ENCODE measurements at places on chromosomes 4 and X.

DNA sequence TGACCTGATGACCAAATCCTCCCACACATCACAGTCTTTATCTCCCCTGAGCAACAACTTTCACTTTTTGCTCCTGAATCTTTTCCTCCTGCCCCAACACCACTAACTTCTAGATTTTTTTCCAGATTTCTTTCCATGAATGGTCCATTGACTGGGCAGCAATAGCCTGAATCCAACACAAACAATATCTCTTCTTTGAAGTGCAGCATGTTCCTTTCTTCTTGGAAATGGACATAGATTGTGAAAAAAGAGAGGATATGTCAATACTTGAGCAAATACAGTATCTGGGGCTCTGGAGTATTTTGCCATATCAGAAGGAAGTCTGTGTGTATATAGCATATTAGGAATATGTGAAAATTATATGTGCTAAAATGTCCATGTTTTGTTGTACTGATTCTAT lies 55.2 kb downstream of the CDS1 start:
- no peak for DNase-seq
- H3K4me1 ChIP-seq, result no peaks in the 10 kb centered on the region
- no peak overlapping the region for H3K4me3 ChIP-seq
- H3K27ac ChIP-seq, result no peak overlapping the region

DNA sequence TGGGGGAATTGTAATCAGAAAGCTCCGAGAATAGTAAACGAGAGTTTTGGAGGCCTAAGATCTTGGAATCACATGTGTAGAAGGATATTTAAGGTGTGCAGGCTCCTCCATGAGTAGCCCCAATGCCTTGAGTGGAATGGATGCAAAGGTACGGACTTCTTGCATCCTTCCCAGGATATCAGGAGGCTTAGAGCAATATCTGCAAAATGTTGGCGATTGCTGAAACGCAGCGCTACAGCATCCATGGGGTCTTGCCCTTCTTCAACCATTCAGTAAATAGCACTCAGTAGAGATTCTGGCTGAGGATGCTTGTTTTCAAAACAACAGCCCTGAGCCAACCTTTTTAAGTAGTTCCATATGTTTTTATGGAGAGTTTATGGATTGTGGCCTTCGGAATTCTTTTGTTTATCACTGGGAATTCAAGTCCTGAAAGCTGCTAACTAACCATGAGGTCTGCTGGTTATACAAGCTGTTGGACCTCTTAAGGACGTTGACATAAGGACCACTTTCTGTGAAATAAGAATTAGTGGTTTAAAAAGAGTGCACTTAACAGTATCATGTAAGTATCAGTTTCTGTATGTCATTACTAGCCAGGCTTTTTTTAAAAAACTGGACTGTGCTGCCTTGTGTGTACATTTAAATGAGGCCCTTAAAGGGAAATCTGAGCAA lies 228.8 kb upstream of the PGRMC2 start:
- no peak overlapping the region for H3K27ac ChIP-seq
- peaks cover 8% of the 10 kb centered on the region for H3K4me1 ChIP-seq
- H3K27me3 ChIP-seq, result peaks cover 12% of the 10 kb centered on the region
- no peak overlapping the region for H3K4me3 ChIP-seq
- H3K36me3 ChIP-seq, result peaks cover 2% of the 10 kb centered on the region

- peaks cover 2% of the 10 kb centered on the region for H3K36me3 ChIP-seq
- peaks cover 44% of the 10 kb centered on the region for H3K27me3 ChIP-seq
These were observed 3.7 kb downstream of the HHIP start for GRCh38 chr4:144649646-144650045.

GRCh38 chrX:80423744-80424143 lies 3.5 kb downstream of the TENT5D start:
- H3K27ac ChIP-seq, result no peak overlapping the region
- H3K4me1 ChIP-seq, result no peaks in the 10 kb centered on the region
- H3K27me3 ChIP-seq, result no peaks in the 10 kb centered on the region
- DNase-seq, result no peak

- no peak overlapping the region for H3K4me3 ChIP-seq
- H3K36me3 ChIP-seq, result no peaks in the 10 kb centered on the region
- DNase-seq, result no peak
- H3K27me3 ChIP-seq, result no peaks in the 10 kb centered on the region
- no peak overlapping the region for H3K27ac ChIP-seq
- H3K4me1 ChIP-seq, result peaks cover 49% of the 10 kb centered on the region
These were observed 4.8 kb downstream of the NR3C2 start for GRCh38 chr4:148437439-148437838.

DNA sequence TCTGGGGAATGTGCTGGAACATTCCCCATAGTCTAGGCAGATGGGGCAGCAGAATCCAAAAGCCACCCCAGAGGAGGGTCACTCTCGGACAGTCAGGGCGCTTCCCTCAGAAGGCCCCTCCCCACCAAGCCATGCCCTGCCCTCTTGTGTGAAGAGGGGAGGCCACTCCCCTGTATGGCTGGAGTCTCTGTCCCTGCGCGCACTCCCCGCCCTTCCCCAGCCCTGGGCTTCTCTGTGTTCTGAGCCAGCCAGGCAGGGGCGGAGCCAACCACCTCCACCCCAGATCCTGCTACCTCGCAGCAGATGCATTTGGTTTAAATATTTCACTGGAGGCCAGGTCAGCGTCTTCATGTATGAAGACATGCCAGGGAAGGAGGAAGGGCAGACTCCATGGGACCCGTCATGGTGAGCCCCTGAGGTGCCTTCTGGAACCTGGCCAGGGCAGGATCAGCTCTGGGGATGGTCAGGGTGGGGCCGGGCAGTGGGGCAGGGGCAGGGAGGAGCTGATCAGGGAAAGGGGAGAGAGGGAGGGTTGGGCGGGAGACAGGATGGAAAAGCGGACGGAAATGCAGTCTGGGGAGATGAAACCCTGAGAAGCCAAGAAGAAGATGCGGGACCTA lies 107.3 kb downstream of the ADRA2C start:
- no peak overlapping the region for H3K27ac ChIP-seq
- DNase-seq, result no peak

DNA sequence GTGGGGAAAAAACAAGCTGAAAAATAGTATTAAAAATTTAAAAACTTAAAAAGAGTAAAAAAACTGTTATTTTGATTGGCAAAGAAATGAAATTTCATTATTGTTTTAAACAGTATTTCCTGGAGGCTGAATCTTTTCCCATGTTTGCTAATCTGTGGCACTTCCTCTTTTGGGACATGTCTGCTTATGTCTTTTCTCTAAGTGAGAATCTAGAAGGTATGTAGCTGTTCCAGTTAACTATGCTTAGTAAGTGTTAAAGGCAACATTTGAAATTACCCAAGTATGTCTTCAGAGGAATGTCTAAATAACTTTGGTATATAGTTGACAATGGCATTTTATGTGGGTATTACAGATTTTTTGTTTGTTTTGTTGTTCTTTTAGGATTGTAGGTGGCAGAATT lies 81.6 kb upstream of the TBC1D9 start:
- no peaks in the 10 kb centered on the region for H3K36me3 ChIP-seq
- DNase-seq, result no peak
- no peak overlapping the region for H3K4me3 ChIP-seq
- H3K27ac ChIP-seq, result no peak overlapping the region
- peaks cover 7% of the 10 kb centered on the region for H3K27me3 ChIP-seq

DNA sequence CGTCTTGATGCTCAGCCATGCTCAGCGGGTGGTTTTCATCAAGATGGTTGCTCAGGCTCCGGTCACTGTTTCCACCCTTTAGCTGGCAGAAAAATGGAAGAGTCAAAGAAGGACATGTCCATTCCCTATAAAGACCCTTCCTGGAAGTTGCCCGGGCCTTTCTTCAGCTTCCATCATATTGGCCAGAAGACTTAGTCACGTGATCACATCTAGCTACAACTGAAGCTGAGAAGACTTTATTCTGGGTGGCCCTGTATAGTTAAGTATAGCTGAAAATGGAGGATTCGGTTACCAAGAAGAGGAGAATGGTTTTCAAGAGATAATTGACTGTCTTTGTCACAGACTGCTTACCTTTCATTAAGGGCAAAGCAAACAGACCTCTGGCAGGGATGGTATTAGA lies 296.7 kb upstream of the CASK start:
- H3K27me3 ChIP-seq, result no peaks in the 10 kb centered on the region
- no peak overlapping the region for H3K27ac ChIP-seq
- peaks cover 2% of the 10 kb centered on the region for H3K36me3 ChIP-seq
- DNase-seq, result no peak

- no peak overlapping the region for H3K4me3 ChIP-seq
- H3K27me3 ChIP-seq, result no peaks in the 10 kb centered on the region
- H3K36me3 ChIP-seq, result peaks cover 3% of the 10 kb centered on the region
- DNase-seq, result no peak
- peaks cover 2% of the 10 kb centered on the region for H3K4me1 ChIP-seq
- no peak overlapping the region for H3K27ac ChIP-seq
These were observed 43.5 kb downstream of the CLOCK start for GRCh38 chr4:55503169-55503568.

- H3K27ac ChIP-seq, result no peak overlapping the region
- H3K4me3 ChIP-seq, result no peak overlapping the region
These were observed 1156.1 kb downstream of the FAT4 start for GRCh38 chr4:126470862-126471261.

DNA sequence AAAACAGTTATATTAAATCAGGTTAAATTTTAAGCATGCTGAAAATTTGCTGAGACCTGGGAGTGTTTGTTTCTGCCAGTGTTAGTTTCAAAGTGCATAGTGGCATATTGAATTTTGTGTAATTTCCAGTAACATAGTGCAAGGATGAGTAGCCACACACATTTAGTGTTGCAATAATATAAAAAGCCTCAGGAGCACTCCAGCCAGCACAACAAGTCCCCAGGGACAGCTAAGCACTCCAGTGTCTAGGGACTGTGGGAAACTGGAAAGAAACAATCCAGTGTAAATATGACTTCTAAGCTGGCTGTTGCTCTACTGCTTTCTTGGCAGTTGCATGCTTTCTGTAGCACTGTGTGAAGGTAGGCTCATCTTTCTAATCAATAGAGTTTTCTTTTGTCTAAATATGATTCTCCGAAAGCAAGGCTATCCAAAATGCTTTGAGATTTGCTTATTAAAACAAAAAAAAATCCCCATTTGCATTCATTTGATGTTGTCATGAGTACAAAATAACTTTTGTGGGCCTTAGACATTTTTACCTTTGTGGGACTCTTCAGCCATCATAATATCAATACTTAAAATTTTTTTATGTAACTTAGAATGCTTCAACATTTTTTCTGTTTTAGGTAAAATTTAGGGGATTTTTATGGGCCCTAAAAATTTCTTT lies 24.2 kb upstream of the CXCL2 start:
- no peak overlapping the region for H3K27ac ChIP-seq
- H3K36me3 ChIP-seq, result peaks cover 3% of the 10 kb centered on the region
- no peak for DNase-seq
- no peak overlapping the region for H3K4me3 ChIP-seq

DNA sequence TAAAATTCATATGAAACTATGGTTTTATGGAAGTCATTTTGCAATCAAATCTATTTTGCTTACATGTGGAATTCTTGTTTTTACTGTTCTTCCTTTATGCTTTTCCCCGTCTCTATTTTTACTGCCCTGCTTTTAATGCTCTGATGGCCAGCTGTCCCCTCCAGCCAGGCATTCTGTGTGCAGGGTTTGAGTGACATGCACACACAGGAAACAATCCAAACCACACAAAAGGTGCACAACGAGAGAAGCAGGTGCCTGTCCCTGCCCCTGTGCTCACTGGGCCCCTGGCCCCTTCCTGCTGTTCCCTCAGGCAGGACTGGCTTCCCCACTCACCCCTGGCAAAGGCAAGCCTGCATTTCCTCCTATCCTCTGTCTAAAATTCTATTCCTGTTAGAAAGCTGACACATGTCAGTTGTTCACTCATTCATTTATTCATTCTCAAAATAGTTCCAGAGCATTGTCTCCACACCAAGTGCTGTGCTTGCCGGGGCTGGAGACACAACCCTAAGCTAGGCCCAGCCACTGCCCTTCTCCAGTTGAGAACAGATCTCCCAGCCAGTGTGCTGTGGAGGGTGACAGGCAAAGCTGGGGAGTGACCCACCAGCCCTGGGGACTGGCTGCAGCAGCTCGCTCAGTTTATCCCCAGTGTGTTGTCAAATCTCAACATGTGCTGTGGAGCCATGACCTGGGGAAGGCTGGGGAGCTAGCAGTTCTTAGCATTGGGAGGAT lies 346.3 kb downstream of the FBXW7 start:
- H3K27ac ChIP-seq, result peak overlapping the region; percentile 72
- H3K4me3 ChIP-seq, result no peak overlapping the region
- H3K36me3 ChIP-seq, result no peaks in the 10 kb centered on the region

- H3K27ac ChIP-seq, result no peak overlapping the region
- H3K27me3 ChIP-seq, result no peaks in the 10 kb centered on the region
- H3K36me3 ChIP-seq, result no peaks in the 10 kb centered on the region
- H3K4me3 ChIP-seq, result no peak overlapping the region
- DNase-seq, result no peak
These were observed 250.6 kb upstream of the NDST3 start for GRCh38 chr4:117783716-117784115.

DNA sequence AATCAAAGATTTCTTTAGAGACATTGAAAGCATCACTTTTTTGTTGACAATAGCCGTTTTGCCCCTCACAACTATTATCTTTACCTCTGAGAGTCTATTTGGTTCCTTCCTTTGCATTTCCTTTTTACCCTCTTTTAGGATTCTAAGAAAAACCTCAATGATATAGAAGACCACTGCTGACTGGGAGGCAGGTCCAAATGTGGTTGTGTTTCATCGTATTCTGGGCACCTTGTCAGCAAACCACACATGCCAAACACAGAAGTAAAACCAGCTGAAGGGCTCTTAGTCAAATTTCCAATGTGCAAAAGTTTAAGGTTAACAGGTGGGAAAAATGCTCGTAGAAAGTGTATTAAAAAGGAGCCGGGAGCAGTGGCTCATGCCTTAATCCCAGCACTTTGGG lies 5.1 kb upstream of the PRMT9 start:
- H3K36me3 ChIP-seq, result peaks cover 3% of the 10 kb centered on the region
- H3K27ac ChIP-seq, result peak overlapping the region; percentile 22
- DNase-seq, result no peak

DNA sequence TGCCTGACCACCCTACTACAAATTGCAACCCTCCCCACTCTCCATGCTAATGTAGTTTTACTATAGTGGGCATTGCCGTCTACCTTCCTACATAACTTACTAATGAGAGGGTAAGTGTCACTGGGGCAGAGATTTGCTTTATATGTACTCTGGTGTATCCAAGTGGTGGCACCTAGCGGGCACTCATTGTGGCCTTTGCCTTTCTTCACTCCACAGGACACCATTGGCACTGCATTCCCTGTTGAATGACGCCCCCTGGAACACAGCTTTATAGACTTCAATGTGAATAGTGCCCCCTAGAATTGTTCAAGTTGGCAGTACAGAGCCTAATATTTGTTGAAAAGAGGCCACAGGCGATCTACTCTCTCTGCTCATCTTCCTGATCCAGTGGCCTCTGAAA lies 215.8 kb downstream of the MID1IP1 start:
- no peak overlapping the region for H3K27ac ChIP-seq
- DNase-seq, result no peak
- no peaks in the 10 kb centered on the region for H3K27me3 ChIP-seq
- no peaks in the 10 kb centered on the region for H3K4me1 ChIP-seq

- no peak overlapping the region for H3K4me3 ChIP-seq
- no peaks in the 10 kb centered on the region for H3K36me3 ChIP-seq
- DNase-seq, result no peak
- H3K4me1 ChIP-seq, result no peaks in the 10 kb centered on the region
- H3K27ac ChIP-seq, result no peak overlapping the region
These were observed 194.8 kb downstream of the KIT start for GRCh38 chr4:54852602-54853001.

Data from T-helper 17 cell (primary cell).